ENCODE measurements at places on chromosomes 13 and 19.
A peak's percentile ranks its signal among the peaks of the same experiment; 100 is the strongest.

GRCh38 chr19:5680084-5680436 is 256 bp downstream of the MICOS13 start:
- no peak for DNase-seq

DNA sequence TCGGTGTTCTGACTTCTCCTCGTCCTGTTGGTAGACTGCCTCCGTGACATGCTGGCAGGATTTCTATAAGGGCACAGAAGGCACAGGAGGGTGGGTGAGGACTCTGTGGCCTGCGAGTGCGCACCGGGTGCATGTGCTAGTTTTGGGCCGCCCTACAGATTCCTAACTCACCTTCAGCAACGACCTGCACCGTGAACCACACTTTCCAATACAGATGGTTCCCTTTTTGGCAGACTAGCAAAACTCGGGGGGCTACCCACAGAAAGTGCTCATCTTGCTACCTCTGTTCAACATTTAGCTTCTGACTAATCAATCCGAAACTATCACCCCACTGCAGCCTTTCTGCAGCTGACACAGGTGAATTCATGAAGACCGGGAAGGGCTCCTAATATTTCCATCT is 14.1 kb upstream of the AMER2 start:
- no peak for DNase-seq

GRCh38 chr13:108674346-108674745 is 44.9 kb downstream of the MYO16 start:
- DNase-seq = no peak

DNA sequence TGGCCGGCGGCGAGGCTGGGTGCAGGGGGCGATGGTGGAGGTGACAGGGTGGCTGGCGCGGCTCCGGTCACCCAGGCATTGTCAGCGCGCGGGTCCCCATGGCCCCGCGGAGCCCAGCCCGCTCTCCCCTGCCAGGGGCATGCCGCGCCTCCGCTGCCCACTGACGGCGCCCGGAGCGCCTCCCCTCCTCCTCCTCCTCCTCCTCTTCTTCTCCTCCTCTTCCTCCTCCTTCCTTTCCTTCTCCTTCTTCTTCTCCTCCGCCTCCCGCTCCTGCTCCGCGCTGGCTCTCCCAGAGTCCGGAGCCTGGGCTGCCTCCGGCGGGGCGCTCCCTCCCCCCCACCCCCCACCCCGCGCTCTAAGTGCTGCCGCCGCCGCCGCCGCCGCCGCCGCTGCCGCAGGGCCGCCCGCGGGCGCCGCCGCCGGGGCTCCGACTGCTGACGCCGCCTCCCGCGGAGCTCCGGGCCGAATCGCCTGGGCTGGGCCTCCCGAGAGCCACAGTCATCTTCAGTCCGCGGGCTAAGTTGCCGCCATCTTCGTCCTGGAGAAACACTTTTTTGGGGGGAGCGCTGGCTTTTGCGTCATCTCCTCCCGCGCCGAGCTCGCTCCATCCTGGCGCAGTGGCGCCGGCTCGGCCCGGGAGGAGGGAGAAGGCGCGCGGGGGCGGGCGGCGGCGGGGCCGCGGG is 348.3 kb downstream of the LIG4 start:
- no peak for DNase-seq

DNA sequence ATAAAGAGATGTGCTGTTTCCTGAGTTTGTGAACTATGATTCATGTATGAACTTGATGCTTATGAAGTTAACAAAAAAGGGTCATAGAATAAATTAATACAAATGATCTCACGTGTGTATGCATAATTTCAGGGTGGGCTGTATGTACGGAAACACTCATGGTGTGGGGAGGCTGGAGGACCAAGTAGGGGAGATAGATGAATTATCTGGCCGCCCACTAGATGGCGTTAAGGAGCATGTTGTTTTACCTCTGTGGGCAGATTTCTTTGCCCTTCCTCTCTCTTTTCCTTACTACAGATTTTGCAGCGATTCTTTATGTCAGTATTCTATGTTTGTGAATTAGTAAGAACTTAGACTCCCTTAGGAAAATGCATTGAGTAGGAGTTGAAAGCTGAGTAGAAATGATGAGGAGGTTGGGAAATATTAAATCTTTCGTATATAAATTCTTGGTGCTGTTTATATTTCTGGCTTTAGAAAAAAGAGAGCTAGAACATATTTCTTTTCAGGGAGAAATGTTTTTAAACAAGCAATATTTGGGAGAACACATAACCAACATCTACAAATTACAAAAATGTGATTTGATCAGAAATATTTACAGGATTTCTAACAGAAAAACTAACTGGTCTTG is 47.4 kb upstream of the TMTC4 start:
- peak; percentile 62 for DNase-seq

- DNase-seq = peak; percentile 40
Observed at GRCh38 chr19:29872224-29872731, 60.5 kb downstream of the CCNE1 start.

DNA sequence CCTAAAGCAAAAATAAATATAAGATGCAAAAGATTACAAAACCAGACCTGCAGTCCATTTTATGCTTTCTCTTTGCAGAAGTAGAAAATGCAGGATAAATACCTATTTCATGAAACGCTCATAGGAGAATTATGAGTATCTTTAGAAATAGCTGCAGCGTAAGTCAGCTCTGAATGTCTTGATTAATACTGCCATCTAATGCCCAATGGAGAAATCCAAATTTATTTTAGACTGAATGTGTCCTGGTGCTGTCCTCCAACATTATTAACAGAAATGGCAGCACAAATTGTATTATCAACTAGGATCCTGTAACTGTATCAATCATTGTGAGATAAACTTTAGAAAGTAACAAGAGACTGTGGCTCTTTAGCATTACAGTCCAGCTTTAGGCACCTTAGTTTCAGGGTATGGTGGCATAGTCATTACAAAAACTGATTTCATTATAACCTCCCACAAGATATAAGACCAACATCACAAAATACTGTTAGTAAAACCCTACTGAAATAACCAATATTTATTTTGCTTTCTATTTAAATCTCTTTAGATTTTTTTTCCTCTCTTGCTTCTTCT is 162.1 kb upstream of the MIR17HG start:
- peak; percentile 37 for DNase-seq

- peak; percentile 31 for DNase-seq
Observed at GRCh38 chr19:49844138-49845095, 6.5 kb upstream of the PTOV1 start.

All from suppressor macrophage treated with lipopolysaccharide for 4 hours (primary cell).